NCI-H187 treated with DMSO at 0.1 percent for 48 hours (cell line): ENCODE measurements at places on chromosomes 6 and 20.
A peak's percentile ranks its signal among the peaks of the same experiment; 100 is the strongest.

GRCh38 chr6:147000545-147001488 is 203.4 kb upstream of the STXBP5 start:
- DNase-seq, result no peak

- DNase-seq, result no peak
Measured at GRCh38 chr20:62337558-62338293, 29.4 kb downstream of the LAMA5 start.

GRCh38 chr20:11372876-11373790 is 544.6 kb upstream of the BTBD3 start:
- DNase-seq, result no peak

GRCh38 chr6:33761922-33762629 is 15.4 kb upstream of the IP6K3 start:
- DNase-seq, result peak; percentile 55

DNA sequence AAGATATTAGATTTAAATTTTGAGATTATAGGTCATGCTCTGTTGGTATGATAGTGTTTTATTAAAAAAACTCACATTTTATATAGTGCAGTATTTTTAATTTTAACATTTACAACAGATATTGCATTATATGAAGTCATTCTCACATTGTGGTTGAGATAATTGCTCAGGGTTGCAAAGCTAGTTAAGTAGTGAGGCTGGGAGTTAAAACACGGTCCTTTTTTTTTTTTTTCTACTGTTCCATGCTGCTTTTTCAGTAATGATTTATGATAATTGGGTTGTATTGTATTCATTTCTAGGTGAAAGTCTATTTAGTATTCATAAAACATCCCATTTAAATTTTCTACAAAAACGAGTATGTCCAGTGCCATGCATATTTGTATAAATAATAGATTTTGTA is 117.6 kb upstream of the EDN1 start:
- no peak for DNase-seq

DNA sequence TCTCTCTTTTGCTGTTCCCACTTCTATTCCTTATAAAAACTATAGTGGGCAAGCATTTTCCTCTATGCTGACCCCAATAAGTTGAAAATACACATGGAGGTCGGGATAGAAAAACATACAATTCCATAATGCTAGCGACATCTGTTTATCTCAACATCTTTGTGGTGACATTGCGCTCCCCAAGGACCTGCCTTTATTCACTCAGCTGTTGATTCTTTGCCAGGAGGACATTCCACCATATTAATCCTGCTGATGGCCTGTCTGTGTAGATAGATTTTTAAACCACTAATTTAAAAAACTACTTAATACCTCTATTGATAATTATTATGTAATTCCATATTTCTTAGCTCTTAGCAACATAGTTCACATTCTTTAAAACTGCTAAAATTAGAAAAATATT is 555.3 kb upstream of the MAP3K7 start:
- no peak for DNase-seq

DNA sequence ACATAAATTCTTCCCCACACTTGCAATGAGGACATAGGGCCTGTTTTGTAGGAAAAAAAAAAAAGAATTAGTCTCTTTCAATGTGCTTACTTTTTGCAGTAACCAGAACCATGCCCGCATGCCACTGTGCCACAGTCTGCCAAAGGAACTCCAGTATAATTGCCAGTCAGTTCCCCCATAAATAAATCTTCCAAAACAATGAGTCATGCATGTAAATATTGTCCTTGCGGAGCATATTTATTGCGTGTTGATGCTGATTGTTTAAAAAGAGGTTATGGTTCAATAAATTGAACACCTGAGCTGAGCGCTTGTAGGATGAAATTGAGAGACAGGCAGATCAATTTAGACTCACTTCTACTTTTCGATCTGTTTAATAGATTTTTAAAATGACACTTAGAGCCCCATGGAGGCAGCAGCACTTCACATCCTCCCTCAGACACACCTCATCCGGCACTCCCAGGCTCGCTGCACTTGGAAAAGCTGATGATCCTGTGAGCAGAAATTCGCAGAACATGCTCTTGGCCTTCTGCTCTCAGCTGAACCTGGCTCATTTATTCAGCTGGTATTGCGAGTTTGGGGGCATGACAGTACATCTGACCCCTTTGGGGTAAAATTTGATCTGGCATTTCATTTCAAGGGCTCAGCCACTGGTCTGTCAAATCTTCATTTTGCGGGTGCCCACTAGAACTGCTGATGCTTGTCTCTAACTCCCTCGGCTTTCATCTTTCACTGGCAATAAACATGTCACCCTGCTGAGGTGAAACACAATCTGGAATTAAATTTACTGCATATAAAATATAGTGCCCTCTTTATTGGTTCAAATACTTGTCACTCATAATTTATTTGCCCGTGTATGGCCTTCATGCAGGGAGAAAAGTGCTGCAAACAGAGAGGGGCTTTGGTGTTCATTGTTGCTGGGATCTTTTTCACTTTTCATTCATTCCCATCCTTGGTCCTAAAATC is 371.1 kb upstream of the POU3F2 start:
- DNase-seq, result peak; percentile 37

DNA sequence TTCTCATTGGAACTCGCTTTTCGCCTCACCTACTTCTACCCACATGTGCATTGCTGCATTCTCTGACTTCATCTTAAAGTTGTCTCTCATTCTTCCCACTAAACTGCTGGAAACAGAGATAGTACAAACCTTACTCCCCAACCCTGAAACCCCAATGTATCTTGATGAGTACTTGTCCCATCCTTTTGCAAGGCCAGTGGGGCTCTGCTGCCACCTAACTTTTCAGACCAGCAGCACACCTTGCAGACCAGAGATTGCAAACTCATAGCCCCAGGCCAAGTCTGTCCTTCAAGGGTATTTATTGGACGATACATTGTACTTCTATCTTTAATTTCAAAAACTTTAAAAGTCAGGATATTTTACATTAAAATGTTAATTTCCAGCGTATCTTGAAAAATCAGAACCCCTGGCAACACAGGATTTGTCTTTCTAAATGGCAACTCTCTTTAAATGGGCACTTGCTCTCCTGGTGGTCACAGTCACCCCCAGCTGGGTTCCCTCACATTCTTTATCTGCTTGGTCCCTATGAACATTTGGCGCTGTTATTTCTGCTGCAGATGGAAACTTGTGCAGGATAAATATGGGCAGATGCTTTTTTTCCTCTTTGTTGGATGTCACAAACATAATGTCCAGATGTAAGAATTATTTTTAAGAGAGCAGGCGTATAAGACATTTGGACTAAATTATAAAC is 83.9 kb downstream of the SOD2 start:
- DNase-seq, result no peak

DNA sequence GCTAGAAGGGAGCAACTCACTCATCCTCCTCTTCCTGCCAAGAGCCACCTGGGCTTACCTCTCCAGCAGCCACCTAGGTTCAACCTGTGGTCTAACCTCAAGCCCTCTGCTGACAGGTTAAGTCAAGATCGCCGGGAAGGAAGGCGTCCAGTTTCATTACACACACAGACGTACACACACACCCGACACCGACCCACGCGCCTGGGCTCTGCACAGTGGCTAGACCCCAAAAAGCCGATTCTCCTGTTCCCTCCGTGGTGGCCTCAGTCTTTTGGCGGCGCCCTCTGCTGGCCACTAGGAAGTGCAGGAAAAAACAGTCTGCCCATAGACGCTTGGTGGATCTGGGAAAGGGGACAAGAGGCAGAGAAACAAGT is 52.8 kb downstream of the MRPL14 start:
- DNase-seq, result no peak
